ENCODE measurements at places on chromosomes 6 and 20. TPM values are rescaled to one million over a fixed set of nuclear protein-coding genes. Genes with fewer than 3 reads are reported as not detected.
A peak's percentile ranks its signal among the peaks of the same experiment; 100 is the strongest.

- H3K4me3 ChIP-seq, result no peak overlapping the region
- DNase-seq, result no peak
- H3K4me1 ChIP-seq, result peaks cover 12% of the 10 kb centered on the region
- no peaks in the 10 kb centered on the region for H3K36me3 ChIP-seq
- H3K27me3 ChIP-seq, result no peaks in the 10 kb centered on the region
- H3K27ac ChIP-seq, result no peak overlapping the region
These were observed 28.9 kb upstream of the PNRC1 start for GRCh38 chr6:89051676-89052075.

- peaks cover 44% of the 10 kb centered on the region for H3K4me1 ChIP-seq
- no peaks in the 10 kb centered on the region for H3K27me3 ChIP-seq
- peak; percentile 91 for DNase-seq
- H3K4me3 ChIP-seq, result no peak overlapping the region
- H3K36me3 ChIP-seq, result no peaks in the 10 kb centered on the region
These were observed 107.6 kb downstream of the PSMB1 start for GRCh38 chr6:170445487-170445886.

The OLIG3 gene
- not detected for total RNA-seq

DNA sequence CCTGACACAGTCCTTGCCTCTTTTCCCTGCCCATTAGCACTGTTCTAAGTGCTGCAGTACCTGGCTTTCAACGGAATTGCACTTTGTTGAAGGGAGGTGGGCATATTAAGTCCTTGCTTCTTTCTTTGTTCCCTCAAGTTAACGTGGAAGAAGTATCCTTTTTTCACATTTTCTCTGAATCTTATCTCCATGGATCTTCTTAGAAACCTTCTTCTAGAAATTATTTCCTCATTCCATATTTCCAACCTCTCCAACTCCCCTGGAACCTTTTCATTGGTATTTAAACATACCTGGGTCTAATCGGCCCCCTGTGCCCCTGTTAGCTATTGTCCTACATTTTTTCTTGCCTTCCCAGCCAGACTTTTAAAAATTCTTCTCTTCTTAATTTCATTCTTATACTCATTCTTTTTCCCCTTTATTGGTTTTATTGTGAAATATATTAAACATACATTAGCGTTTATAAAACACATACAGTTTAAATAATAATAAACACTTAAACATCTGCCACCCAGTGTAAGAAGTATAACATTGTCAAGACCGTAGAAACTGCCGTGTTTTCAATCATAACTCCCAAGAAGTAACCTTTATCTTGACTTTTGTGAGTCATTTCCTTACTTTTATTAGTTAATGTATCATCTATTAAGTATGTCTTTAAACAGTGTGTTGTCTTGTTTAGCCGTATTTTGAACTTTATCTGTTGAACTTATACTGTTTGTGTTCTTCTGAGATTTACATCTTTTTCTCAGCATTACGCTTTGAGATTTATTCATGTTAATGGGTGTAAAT, 118.2 kb downstream of the CDKAL1 start:
- H3K27me3 ChIP-seq, result no peaks in the 10 kb centered on the region
- H3K36me3 ChIP-seq, result peaks cover 3% of the 10 kb centered on the region
- no peak overlapping the region for H3K27ac ChIP-seq
- H3K4me3 ChIP-seq, result no peak overlapping the region
- DNase-seq, result no peak

The ABRACL gene
- total RNA-seq, result 14.8 TPM

GRCh38 chr20:57811374-57812020, 101.7 kb upstream of the PMEPA1 start:
- H3K4me3 ChIP-seq, result no peak overlapping the region
- peak; percentile 33 for DNase-seq
- H3K4me1 ChIP-seq, result peaks cover 28% of the 10 kb centered on the region
- H3K27me3 ChIP-seq, result peaks cover 2% of the 10 kb centered on the region
- H3K36me3 ChIP-seq, result no peaks in the 10 kb centered on the region

- peaks cover 17% of the 10 kb centered on the region for H3K27me3 ChIP-seq
- H3K4me1 ChIP-seq, result peaks cover 21% of the 10 kb centered on the region
- peak; percentile 51 for DNase-seq
- H3K4me3 ChIP-seq, result no peak overlapping the region
- H3K36me3 ChIP-seq, result no peaks in the 10 kb centered on the region
These were observed 207.9 kb downstream of the ERMARD start for GRCh38 chr6:169959136-169960002.

The DEFB132 gene
- not detected for total RNA-seq

The SIRPB1 gene
- 0.13 TPM for total RNA-seq

DNA sequence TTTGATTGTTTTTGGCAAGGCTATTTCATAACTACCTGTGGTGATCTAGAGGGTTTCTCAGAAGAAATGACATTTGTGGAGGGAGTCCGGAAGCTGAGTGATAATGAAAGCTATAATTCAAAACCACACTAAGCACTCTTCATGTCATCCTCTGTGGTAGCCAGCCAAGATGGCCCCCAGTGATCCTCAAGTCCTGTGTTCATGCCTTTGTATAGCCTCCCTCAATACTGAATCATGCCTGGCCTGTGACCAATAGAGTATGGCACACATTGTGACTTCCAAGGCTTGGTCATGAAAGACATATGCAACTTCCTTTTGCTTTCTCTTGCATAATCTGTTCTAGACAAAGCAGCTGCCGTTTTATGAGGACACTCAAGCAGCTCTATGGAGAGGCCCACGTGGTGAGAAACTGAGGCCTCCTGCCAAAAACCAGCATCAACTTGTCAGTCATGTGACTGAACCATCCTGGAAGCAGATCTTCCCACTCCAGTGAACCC, 12.8 kb upstream of the DNAAF9 start:
- no peaks in the 10 kb centered on the region for H3K4me1 ChIP-seq
- H3K4me3 ChIP-seq, result no peak overlapping the region
- H3K27me3 ChIP-seq, result no peaks in the 10 kb centered on the region
- H3K36me3 ChIP-seq, result no peaks in the 10 kb centered on the region
- DNase-seq, result peak; percentile 43
- H3K27ac ChIP-seq, result no peak overlapping the region

DNA sequence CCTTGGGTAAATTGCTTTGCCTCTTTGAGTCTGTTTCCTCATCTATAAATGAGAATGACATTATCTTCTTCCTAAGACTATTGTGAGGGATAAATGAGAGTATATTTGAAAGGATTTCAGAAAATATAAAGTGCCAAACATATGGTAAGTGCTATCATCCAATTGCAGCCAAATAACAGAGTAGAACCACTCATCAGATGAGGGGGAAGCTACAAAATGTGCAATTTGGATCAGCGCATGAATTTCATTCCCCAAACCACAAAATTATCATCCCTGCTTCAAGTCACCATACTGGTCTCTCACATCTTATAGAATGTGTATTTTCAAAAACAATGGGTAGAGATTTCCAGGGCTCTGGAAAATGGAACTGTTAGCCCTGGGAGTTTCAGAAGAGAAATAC, 158.5 kb downstream of the ARHGAP18 start:
- H3K27ac ChIP-seq, result no peak overlapping the region
- DNase-seq, result no peak
- H3K4me3 ChIP-seq, result no peak overlapping the region
- no peaks in the 10 kb centered on the region for H3K4me1 ChIP-seq

GRCh38 chr6:6657085-6657819, 68.7 kb downstream of the LY86 start:
- no peaks in the 10 kb centered on the region for H3K36me3 ChIP-seq
- H3K4me3 ChIP-seq, result no peak overlapping the region
- H3K4me1 ChIP-seq, result peaks cover 43% of the 10 kb centered on the region
- no peaks in the 10 kb centered on the region for H3K27me3 ChIP-seq
- DNase-seq, result no peak

The NRSN1 gene
- not detected for total RNA-seq

The MYB gene
- 0.40 TPM for total RNA-seq

The SYNDIG1 gene
- 2.5 TPM for total RNA-seq

The RBPJL gene
- total RNA-seq, result not detected

The PPP1R14C gene
- 30.2 TPM for total RNA-seq

The SIGLEC1 gene
- total RNA-seq, result 2.1 TPM

DNA sequence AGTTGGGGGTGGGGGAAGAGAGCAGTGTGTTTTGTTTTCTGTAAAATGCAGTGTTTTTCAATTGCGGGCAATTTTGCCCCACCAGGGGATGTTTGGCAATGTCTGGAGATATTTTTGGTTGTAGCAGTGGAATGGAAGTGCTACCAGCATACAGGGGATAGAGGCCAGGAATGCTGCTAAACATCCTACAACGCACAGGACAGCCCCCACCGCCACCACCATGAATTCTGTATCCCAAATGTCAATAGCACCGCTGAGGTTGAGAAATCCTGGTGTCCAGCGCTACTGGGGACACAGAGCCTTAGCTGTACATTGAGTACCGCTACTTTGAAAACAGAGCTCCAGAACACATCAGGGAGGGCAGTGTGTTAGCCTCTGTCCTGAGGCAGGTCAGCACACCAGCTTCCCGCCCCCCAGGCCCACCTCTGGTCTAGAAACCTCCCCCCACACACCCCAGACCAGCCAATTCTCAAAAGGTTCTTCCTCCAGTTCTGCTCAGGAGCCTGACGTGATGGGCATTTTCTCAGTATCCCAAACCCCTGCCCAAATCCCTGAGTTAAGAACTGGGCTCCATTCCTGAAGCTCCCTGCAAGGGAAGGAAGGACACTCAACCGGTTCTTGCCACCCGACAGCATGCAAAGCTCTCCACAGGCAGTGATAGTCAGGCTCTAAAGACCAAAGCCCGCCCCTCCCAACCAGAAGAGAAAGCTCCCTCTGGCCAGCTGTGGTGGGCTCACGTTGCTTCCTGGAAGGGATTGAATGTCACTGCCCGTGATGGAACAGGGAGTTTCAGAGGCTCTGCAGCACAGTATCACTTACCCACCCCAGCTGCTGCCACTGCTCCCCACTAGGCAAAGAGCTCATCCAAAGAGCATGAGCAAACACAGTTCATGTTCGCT, 321.5 kb upstream of the JARID2 start:
- H3K27me3 ChIP-seq, result no peaks in the 10 kb centered on the region
- peak overlapping the region; percentile 79 for H3K27ac ChIP-seq
- peaks cover 50% of the 10 kb centered on the region for H3K4me1 ChIP-seq

GRCh38 chr6:52877786-52878185, 31.7 kb downstream of the GSTA3 start:
- no peak for DNase-seq
- H3K36me3 ChIP-seq, result no peaks in the 10 kb centered on the region
- no peak overlapping the region for H3K4me3 ChIP-seq

DNA sequence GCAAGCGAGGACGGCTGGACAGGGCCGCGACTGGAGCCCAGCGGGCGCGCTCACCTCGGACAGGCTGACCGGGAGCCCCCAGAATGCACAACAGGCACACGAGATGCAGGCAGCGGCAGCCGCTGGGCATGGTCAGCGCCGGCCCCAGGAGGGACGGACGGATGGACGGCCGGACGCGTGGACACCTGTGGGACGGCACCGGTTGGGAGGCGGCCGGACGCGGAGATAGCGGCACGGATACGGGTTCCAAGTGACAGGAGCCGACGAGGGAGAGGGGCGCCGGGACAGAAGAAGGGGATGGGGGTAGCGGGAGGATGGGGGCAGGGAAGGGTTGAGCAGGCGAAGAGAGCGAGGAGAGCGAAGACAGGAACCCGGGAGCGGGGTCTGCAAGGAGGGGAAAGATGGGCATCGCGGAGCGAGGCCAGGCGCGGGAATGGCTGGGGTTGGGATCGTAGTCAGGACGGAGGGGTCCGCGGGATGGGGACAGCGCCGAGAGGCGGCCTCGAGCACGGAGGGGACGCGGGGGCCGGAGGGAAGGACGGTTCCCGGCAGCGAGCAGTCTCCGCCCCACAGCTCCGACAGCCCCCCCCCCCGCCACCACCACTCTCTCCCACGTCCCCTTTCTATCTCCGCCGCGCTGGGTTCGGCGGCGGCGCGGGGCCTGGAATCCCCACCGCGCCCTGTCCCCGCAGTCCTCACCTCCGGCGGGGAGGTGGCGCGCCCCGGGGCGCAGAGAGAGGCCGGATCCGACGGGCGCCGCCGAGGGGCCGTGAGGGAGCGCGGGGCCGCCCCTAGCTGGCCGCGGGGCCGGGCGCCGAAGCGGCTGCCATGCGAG, 435 bp downstream of the DLK2 start:
- no peak overlapping the region for H3K27ac ChIP-seq
- peaks cover 15% of the 10 kb centered on the region for H3K4me1 ChIP-seq
- peak overlapping the region; percentile 53 for H3K4me3 ChIP-seq
- H3K36me3 ChIP-seq, result peaks cover 23% of the 10 kb centered on the region
- peak; percentile 87 for DNase-seq
- peaks cover 38% of the 10 kb centered on the region for H3K27me3 ChIP-seq

The RAET1L gene
- not detected for total RNA-seq

DNA sequence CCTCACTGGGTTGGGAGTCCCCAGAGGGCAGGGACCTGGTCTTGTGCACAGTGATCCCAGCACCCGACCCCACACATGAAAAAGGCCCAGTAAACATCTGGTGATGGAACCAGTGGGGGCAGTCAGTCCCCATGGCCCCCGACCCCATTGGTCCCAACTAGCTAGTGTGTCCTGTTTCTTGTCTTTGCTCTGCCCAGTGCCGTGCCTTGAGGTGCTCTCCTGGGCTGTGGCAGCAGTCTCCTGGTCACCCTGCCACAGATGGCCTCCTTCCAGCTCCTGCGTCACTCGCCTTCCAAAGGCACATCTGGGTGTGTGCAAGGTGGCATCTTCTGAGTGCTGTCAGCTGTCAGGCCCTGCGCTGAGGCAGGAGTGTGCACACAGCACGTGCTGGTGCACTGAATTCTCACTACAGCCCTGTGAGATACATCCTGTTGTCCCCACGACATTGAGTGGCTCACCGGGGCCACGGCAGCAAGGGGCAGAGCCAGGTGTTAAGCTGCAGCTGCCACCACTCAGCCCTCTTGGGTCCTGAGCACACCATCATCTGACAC, 3.9 kb downstream of the NPEPL1 start:
- DNase-seq, result no peak
- H3K4me3 ChIP-seq, result no peak overlapping the region
- no peak overlapping the region for H3K27ac ChIP-seq
- H3K4me1 ChIP-seq, result peaks cover 57% of the 10 kb centered on the region
